HTR-8/SVneo (cell line): ENCODE measurements at places on chromosomes 11 and 22.

- no peak for DNase-seq
These were observed 9.2 kb upstream of the PARVG start for GRCh38 chr22:44171561-44171960.

- peak; percentile 95 for DNase-seq
These were observed at the start of gene SYT7 for GRCh38 chr11:61581030-61581928. TSS of gene SYT7 (minus strand) at chr11:61581076. CDS start at chr11:61580820, 256 bp downstream.

DNA sequence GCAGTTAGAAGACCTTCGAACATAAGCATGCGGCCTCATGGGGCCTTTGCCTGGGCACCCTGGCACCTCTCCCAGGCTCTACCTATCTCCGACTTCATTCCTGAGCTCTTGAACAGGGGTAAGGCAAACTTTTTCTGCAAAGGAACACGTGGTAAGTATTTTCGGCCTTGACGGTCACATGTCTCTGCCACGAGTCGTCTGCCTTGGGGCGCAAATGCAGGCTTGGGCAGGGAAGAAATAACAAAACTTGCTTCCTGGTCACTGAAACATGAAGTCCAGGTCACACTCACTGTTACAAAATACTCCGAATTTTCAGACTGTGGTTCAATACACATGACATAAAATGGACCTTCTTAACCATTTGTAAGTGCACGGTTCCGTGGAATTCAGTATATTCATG lies 3.4 kb upstream of the ASCL2 start:
- DNase-seq, result no peak

DNA sequence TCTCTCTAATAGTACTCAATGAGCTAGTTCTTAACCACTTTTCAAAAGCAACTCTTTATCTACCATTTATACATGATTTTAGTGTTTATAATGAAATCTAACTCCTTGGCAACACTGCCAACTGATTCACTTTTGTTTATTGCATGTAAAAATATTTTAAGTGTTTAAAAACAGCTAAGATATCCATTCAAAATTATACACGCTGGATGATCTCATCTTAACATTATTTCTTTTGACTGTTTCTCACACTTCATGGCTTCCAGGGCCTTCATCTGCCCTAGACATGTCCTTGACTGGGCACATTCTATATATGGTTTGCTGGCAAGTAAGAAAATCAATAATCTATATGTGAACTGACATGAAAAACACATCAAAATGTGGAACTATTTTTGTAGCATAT lies 414.6 kb upstream of the LUZP2 start:
- no peak for DNase-seq

DNA sequence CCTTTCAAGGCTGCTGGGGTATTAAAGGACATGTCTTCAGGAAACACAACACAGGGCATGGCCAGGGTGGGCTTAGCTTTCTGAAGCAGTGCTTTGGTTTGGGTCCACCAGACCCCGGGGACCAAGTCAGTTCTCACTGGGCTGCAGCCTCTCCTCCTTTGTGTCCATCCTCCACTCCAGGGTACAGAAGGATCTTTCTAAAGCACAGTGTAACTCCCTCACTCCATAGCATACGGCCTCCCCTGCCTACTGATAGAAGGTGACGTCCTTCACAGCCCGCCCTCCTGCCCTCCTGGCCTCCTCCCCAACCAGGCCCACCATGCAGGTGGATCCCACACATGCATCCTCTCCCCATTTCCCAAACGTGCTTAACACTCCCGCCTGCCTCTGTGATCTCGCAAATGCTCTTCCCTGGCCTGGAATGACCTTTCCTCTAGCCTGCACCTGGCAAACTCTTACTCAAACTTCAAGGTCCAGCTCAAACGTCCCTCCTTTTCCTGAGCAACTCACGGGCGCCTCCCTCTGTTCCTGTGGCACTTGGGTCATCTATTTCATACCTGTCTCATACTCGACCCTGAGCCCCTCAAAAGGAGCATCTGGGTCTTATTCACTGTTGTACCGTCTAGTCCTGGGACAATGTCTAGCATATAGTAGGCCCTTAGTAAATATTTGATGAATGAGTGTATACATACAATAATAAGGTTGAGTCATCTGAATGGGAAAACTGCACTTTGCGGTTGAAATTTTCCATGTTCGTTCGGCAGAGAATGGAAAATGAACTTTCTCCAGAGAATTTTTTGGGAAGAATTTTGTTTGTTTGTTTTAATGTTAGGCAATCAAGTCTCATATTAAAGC lies 187.7 kb downstream of the EFCAB6 start:
- no peak for DNase-seq

DNA sequence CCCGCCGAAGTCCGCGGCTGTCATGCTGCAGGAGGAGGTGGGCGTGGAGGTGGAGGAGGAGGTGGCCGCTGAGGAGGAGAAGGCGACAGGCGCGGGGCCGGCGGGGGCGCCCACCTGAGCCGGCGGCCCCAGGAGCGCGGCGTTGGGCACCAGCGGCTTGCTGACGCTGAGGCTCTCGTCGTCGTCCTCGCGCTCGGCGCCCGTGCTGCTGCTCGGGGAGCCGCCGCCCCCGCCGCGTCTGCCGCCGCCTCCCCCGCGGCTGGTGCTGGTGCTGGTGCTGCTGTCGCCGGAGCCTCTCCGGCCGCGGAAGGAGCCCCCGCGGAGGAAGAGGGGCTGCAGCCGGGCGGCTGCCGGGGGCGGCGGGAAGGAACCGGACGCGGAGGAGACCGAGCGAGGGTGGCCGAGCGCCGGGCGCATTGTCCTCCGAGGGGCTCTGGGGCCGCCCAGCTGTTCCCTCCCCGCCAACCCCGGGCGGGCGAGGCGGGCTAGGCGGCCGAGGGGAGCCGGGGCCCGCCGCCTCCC lies 388 bp downstream of the TMEM121B start:
- DNase-seq, result no peak

DNA sequence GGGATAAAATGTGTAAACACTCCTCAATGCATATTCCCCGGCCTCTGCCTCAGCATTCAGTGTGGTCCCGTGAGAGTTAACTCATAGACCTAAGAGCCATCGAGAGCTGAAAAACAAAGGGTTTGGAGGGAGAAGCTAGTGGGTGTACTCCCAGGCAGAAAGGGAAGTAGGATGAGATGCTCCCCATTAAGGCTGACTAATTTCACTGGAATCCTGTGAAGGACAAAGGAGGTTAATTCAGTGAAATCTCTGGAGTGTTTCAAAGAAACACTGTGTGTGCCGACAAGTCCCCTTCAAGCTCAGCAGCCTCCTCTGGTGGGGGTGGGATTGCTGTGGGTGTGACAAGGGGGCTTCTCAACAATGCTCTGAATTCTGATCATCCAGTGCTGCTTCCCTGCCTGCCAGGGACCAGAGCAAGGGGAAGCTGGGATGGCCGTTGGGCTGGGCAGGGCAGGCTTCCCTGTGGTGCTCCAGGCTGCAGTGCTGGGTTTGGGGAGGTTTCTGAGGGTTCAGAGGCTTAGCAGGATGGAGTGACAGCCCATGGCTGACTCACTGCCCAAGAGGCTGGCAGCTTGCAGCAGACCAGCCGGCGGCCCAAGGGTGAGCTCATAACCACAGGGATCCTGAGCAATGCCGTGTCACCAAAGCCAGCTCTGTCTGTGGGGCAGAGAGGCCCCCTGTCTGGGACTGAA lies 61.4 kb upstream of the BMAL1 start:
- peak; percentile 84 for DNase-seq

DNA sequence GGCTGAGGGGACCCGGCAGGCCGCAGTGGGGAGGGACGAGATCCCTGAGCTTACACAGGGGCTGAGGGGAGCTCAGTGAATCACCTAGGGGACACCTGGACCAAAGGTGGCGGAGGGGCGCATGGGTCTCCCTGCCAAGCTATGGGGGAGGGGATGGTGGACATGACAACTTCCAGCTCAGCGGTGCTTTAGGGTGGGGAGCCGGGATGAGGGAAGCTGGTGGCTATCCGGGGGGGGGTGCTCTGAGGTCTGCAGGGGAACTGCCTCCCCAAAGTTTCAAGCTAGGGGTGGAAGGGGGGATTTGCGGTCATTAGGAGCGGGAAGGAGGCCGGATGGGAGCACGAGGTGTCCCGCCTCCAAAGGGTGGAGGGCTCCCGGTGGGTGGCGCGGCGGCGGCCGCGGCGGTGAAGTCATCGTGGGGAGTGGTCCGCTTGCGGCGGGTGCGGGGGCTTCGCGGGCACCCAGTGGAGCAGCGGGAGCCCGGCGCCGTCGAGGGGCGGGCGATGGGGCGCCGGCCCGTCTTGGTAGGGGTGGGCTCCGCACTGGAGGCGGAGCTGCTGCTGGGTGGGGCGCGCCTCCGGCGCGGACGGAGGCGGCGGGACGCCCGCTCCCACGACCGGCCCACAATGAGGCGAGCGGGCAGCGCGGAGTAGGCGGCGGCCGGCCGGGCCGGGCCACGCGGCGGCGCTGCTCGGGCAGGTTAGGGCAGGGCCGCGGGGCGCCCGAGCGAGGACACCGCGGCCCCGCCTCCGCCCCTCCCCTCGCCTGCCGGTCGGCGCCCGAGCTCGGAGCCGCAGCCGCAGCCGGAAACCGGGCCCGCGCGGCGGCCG lies at the start of gene MICALL1:
Gene MICALL1 (plus strand): TSS at position 764 of the 830 bp plus-strand sequence. CDS start 126 bp downstream, outside the sequence.
- peak; percentile 65 for DNase-seq

DNA sequence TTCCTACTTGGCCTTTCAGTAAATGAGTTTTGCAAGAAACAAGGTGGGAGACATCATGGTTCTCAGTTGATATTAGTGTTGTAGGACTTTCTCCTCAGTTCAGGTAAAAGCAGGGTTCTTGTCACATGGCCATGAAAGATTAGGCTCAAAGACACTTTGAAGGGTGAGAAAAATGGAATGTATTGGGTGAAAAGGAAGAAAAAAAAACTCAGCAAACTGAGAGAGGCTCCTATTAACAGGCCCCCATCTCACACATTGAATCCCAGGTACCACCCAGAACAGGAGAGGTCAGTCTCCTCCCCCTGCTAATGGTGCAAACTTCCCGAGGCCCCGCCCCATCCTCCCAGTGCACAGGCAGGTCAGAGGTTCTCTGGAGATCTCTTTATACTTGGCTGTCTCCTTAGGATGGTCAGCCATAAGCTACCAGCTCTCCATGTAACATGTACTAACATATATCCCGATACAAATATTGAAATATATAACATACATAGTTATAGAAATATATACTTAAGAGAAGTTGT lies 62.2 kb downstream of the MICAL2 start:
- DNase-seq, result no peak

GRCh38 chr11:77435972-77436371 lies 37.9 kb downstream of the PAK1 start:
- no peak for DNase-seq

DNA sequence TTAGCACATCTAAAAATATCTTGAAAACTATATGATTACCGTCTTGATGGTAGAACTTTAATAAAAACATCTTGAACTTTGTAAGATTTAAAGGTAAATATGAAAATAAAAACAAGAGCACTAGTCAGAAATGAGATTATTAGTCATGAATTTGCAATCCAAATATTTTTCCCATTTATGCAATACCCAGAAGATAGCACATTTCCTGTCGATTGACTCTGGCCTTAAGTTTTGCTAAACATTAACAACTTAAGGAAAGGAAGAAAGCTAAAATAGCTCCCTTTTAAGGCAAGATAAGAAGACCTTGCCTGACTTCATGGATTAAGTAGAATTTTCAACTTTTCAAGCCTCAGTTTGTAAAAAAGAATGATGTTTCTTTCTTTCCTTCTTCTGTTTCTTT lies 1374.7 kb upstream of the RAG2 start:
- no peak for DNase-seq

GRCh38 chr11:131749101-131749500 lies 378.7 kb downstream of the NTM start:
- DNase-seq, result no peak

- no peak for DNase-seq
These were observed 42.1 kb upstream of the MMP7 start for GRCh38 chr11:102572554-102573220.

DNA sequence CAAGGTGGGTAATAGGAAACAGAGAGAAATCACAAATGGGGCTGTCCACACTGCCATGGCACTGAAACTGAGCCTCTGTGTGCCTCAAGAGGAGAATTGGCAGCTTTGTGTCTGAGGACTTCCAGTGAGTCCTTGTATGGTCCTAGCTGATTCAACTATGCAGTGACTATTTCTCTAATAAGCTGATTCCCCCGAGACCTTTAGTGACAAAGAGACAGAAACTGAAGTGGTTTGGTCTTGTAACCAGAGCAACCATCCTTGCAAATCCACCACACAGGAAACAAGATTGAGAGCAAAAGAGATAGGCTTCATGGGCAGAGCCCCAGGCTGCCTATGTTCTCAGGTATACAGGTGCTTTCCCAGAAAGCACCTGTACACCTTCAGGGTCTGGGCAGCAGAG lies 1038.5 kb downstream of the NTM start:
- DNase-seq, result no peak

DNA sequence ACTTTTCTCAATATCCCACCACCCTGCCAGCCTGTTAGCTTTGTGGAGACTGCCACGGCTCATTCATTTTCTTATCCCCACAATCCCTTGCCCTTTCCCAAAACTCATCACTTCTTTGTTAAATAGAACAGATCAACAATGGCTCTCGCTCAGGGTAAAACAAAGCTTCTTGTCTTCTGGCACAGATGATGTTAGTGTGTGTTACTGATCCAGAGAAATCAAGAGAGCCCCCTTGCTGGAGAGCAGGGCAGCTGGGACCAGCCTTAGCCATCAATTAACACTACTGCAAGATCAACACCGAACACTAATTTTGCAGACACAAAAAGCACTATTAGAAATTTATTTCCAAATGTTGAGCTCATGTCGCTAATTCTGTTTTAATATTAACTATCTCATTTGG lies 420.9 kb downstream of the TENM4 start:
- no peak for DNase-seq

DNA sequence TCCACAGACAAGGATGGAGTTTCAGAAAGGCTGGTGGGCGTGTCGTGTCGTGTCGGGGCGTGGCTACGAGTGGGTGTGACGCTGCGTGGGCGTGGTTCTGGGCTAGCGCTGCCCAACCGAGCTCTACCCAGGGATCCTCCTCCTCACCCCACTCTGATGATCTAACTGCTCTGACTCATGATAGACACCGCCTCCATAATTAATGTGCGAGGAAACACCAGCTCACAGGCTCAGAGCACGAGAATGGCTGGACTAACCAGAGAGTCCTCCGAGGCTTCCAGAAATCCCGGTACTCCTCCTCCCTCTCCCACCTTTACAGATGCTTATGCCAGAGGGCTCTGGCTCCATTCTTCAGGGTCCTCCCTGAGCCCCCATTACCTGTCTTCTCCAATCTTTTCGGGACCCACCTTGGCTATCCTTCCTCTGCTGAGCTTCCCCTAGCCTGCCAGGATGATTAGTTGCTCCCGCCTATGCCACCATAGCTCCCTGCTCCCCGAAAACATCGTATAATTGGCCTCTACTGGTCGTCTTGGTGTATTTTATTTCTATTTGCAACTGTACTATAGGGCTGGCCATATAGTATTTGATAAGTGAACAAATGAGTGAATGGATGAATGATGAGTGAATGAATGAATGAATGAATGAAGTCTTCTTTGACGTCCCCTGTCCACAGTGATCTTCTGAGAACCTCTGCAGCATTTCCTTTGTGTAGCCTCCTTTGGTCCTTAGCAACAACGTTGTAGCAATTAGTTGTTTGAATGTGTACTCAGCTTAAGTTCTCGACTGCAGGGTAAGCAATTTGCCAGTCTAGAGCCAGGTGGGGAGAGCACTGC lies 21.7 kb downstream of the TMPRSS13 start:
- DNase-seq, result peak; percentile 97

- DNase-seq, result no peak
These were observed 33.6 kb downstream of the CYP2R1 start for GRCh38 chr11:14858404-14858803.
